WERI-Rb-1 (cell line): ENCODE measurements at places on chromosomes 12 and 14.

DNA sequence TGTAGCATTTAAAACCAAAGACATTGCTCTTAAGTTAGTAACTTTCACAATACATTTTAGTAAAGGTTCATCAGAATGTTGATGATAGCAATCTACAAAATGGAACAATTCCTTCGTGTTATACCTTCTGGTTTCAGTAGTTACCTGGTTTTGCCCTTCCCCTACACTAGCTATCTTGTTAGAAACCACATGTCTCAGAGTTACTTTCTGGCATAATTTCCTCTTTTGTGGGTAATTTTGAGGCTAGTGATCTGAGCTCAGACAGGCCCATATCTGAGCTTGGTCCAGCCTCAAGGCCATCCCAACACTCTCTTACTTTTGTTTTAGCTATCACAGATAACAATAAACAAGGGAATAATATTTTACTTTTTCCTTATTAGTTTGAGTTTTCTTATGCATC lies 196.9 kb downstream of the KITLG start:
- no peak for DNase-seq

- no peak for DNase-seq
Measured at GRCh38 chr14:68782091-68782981, 10.5 kb downstream of the ZFP36L1 start.

DNA sequence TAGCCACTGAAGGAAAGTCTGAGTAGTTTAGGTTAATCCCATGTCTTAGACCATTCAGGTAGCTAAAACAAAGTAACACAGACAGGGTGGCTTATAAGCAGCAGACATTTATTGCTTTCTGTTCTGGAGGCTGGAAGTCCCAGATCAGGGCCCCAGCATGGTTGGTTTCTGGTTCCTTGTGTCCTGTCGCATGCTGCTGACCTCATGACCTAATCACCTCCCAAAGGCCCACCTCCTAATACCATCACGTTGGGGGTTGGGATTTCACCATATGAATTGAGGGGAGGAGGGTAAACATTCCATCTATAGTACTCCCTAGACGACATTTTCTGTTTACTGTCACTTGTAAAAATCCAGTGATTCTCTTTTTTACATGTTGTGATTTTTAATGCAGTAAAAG lies 148.6 kb downstream of the FBXL14 start:
- no peak for DNase-seq

DNA sequence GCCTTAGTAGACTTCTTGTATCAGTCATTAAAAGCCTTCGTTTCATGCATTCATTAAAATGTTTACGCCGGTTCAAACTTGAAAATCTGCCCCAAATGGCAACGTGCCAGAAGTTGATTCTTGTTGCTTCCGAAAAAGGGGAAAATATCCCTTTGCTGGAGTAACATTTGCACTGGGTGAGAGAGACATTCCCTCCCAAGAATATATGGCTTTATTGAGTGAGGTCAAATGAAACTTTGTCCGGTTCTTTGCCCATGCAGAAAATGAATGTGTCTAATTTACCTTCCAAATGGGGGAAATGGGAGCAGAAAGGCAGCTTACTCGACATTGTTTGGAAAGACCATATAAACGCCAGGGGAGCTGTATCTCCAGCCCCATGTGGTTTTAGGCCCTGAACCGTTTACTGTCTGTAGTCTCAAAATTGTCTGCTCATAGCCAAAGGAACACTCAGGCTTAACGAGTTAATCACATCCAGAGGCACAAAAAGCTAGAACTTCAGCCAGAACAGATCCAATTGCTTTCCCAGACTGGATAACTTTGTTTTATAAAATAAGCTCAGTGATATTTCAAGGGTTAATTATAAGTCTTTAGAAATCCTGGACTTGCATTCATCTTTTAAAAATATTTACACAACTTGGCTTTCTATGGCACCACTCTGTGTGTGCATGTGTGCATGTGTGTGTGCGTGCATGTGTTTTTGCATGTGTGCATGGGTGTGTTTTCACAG lies 2.9 kb upstream of the EMP1 start:
- DNase-seq = no peak

- DNase-seq = peak; percentile 82
Measured at GRCh38 chr12:130633771-130634170, 82.3 kb downstream of the RIMBP2 start.

GRCh38 chr12:12349711-12350665 lies at the start of gene MANSC1:
TSS of gene MANSC1 (minus strand) at chr12:12350242. CDS start at chr12:12343314, 6,928 bp downstream.
- DNase-seq = peak; percentile 70

- no peak for DNase-seq
Measured at GRCh38 chr14:101843665-101844064, 82.2 kb downstream of the PPP2R5C start.

GRCh38 chr12:40342010-40342409 lies 117.2 kb downstream of the LRRK2 start:
- no peak for DNase-seq

DNA sequence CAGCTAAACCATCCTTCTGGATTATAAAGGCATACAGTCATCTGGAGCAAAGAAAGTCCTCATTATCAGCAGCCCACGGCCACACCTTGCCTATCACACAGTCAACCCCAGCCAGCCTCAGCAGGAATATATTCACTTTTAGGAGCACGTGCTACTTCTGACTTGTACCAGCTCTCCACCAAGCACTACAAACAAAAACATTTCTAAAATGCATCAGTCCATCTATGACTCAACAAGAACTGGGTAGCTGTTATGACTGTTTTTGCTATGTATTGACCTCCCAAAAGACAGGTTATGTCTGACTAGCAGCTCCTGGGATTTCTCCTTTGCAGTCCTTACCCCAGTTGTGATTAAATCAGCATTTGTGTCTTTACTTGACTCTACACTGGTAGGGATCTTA lies 31.2 kb downstream of the NUAK1 start:
- no peak for DNase-seq

- no peak for DNase-seq
Measured at GRCh38 chr14:71629765-71630492, 302.3 kb upstream of the RGS6 start.

GRCh38 chr12:21843795-21844194 lies 69.3 kb upstream of the KCNJ8 start:
- no peak for DNase-seq

DNA sequence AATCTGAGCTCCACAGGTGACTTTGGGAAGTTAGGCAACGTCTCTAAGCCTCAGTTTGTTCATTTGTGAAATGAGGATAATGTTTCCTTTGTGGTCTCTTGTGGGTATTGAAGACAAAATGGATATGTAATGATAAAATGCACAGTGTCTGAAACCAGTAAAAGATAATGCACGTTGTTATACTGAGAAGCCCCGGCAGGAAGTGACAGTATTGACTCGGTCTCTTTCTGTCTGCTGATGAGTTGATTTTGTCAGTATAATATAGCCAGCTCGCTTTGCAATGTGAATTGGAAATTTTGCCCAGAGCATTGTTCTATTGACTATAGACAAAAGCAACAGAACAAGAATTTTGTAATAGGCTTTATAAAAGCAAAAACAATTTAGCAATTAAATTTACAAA lies 49.2 kb upstream of the SLC38A1 start:
- no peak for DNase-seq

DNA sequence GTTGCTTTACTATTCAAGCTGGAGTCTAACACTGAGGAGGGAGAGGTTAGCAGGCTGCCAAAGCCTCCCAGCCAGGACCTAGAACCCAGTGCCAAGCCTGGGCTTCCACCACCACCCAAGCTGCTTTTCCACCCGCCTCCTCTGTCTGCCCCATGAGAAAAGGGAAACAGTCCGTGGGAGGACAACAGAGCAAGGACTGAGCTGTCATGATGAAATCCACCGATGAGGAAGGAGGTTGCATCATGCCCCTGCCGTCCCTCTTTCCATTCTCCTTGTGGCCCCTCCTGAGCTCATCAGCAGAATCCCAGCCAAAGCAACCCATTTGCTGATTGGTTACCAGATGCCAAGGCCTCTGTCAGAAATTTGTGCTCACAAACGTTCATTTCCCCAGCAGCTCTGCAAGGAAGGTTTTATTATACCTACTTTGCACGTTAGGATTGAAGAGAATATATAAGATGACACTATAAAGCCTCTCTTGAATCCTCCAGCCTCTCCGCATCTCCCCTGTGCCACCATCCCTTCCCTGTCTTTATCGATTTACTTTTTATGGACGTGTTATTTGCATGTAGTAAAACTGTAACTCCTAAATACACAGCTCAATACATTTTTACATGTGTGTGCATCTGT lies 6.3 kb upstream of the SERPINA1 start:
- no peak for DNase-seq

GRCh38 chr12:46219877-46220655 lies 48.8 kb downstream of the SLC38A1 start:
- no peak for DNase-seq

DNA sequence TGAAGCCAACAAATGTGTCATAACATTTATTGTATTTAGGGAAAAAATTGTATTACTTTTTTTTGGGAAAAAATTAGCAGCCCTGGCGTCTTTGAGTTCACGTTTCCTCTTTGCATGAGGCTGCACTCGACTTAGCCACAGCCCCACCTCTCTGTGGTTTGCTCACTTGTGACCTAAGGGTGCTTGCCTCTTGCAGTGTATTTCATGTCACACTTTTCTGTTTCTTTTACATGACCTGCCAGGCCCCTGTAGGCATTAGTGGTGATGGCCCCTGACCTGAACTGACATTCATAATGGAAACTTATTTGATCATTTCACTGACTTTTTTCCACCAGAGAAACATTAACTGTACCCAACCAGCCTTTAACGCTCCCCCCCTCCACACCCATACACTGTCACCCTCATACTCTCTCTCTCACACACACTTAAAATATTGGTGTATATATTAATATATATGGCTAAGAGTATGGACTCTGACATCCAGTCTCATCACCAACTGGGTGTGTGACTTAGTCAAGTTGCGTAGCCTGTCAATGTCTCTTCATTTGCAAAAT lies 122.9 kb downstream of the PRKCH start:
- DNase-seq = no peak

GRCh38 chr12:18101043-18101442 lies 11.1 kb upstream of the RERGL start:
- no peak for DNase-seq

GRCh38 chr14:101008631-101009336 lies 105.3 kb upstream of the RTL1 start:
- DNase-seq = no peak

GRCh38 chr14:106222311-106222710 lies 695.9 kb downstream of the TMEM121 start:
- no peak for DNase-seq

DNA sequence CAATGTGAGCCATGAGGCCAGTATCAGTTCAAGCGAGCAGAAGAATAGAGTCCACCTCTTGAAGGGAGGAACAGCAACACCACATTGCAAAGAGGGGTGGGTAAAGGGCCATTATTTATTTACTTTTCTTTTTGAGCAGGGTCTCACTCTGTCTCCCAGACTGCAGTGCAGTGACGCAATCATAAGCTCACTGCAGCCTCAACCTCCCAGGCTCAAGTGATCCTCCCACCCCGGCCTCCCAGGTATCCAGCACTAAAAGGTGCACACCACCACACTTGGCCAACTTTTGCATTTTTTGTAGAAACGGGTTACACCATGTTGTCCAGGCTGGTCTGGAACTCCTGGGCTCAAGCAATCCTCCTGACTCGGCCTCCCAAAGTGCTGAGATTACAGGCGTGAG lies 42.9 kb upstream of the CIT start:
- no peak for DNase-seq

DNA sequence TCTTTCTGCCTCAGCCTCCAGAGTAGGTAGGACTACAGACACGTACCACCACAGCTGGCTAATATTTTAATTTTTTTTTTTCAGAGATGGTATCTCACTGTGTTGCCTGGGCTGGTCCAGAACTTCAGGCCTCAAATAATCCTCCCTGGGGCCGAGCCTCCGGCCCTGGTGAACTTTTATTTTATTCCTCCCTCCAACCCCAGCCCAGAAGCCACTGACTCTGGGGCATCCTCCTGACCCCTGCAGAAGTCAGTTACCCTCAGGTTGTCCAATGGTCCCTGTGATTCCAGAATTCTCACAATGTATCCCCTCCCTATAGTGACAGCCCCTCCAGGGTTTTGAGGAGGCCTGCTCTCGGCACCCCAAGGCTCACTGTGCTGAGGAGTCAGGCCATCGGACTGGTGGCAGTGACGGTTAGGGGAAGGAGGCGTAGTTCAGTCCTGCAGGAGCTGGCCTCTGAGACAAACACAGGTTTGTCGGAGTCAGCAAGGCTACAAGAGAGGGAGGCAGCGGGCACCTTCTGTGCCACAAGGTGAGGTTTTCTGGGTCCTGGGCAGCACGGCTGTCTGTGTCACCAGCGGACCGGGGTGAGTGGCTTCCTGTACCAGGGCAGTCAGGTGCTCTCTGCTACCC lies 19.4 kb upstream of the FIGNL2 start:
- no peak for DNase-seq

GRCh38 chr12:112988224-112988623 lies 9.9 kb downstream of the OAS2 start:
- no peak for DNase-seq

DNA sequence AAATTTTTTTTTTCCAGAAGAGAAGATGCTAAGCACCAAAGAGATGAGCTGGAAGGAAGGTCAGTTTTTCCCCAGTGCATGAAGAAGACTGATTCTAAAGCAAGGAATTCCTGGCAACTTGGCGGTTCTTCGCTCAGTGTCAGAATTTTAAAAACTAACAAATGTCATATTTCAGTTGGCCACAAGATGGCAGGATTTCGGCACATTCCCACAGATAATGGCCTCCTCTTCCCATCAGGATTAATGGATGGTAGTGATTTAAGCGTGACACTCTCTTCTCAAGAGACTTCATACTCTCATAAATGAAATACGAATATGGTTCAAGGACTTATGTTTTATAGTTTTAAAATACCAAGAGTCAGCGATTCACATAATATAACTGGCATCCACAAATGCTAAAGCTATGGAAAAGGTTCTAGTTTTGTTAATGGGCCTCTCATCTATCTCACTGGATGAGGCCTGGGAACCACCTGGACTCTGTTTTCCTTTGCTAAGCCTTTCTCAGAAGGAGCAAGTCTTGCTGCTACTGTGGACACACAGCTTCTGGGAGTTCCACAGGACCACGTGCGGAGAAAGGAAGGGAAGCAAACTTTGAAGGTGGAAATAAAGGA lies 46.1 kb upstream of the PTPRO start:
- DNase-seq = peak; percentile 28

DNA sequence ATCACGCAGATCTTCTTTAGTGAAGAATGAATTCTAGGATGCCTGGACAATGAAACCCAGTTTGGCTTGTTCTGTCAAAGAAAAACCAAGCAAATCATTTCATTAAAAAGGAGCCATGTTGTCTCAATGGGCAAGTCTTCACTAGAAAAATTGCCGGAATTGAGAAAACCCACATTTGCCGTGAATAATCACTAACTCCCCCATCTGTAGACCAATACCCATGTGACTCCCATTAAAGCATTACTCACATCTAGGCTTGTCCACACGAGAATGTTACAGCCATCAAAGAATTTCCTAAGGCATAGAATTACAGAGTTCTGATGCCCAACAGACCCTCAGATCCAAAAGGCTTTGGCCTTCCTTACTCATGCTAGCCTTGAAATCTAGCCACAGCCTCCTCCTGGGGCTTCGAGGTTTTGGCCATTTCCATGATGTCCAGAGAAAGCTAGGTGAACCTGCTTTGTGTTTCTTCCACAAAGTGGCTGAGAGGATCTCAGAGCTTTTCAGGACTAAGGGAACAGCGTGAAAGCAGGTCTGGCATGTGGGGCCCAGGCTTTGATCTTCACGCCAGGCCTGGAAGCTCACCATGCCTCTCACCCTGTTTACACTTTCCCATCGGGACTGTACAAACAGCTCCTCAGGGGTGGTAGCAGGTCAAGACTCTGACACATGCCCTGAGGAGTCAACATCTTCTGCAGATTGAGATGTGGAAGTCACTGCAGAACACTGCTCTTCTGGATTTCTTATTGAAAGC lies 12.1 kb downstream of the SLC7A8 start:
- no peak for DNase-seq
